Activated CD8-positive, alpha-beta memory T cell treated with anti-CD3 and anti-CD28 coated beads, Interleukin-2, amount 50 U/mL, for 48 hours (primary cell): ENCODE measurements at places on chromosomes 3 and 15.
A peak's percentile ranks its signal among the peaks of the same experiment; 100 is the strongest.

DNA sequence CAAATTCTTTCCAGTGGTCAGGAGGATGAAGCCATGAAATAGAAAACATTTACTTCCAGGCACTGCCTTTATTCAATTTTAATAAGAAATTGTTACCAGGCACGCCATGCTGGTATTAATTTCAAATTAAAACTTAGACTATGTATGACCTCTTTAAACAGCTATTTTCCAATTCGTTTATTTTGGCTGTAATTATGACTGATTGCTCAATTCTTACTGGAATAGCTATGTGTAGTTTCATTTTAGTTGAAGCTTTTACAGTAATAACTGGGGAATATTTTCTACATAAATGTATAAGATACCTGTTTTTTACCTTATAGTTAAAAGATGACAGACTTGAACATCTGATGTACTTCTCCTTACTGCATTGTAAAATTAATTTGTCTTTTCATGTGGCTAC is 480.0 kb upstream of the GOLIM4 start:
- no peak for DNase-seq

GRCh38 chr3:129106866-129107565 is 14.6 kb downstream of the RAB43 start:
- DNase-seq = no peak

DNA sequence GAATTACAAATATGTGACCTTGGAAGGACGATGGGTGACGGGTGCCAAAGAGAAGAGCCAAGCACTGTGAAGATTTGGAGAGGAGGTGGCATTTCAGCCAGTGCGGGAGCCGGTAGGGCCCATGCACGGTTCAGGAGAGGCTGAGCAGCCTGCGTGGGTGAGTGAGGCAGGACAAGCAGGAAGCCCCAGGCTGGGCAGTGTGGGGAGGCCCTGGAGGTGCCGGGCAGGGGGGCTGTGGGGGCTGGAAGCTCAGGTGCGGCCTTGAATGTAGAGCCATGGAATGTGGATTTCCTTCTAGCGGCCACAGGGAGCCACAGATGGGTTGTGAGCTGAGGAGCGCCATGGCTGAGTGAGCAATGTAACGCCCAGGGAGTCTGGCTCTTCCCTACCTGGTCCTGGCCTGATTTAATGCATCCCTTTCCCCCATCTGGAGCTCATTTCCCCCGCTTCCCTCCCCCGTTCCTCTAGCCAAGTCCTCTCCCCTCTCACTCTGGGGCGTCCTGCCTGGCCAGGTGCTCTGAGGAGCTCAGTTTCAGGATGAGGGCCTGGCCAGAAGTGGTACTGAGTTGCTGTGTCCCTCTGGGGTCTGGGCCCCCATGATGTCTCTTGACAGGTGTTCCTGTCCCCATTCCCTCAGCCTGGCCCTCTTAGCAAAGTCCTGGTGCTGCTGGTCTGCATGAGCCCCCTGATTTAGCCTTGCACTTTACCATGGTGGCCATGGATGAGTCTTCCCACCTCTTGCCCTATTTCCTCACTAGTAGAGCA is 41.8 kb upstream of the IQSEC1 start:
- DNase-seq = no peak

- no peak for DNase-seq
These were observed 65.0 kb downstream of the CLDN11 start for GRCh38 chr3:170483485-170484262.

DNA sequence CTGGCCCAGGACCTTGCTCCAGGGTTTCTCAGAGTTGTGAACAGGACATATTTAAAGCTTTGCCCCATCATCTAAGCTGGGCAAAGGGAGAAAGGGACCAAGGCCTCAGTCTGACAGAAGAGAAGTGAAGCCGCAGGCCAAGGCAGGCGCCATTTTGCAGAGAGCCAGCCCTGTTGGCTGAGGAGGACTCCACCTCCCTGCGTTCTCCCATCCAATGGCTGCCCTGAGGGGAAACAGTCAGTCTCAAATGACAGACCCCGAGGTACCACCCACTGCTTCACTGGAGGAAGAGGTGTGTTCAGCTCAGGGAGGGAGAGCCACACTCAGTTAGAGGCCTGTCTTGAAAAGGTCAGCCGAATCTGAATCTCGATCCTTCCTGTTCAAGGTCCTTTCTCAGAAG is 86.1 kb downstream of the ADAMTS17 start:
- peak; percentile 15 for DNase-seq

GRCh38 chr3:139204728-139205127 is 139.1 kb upstream of the MRPS22 start:
- DNase-seq = no peak

GRCh38 chr15:68298882-68299381 is 21.4 kb downstream of the FEM1B start:
- peak; percentile 47 for DNase-seq

- no peak for DNase-seq
These were observed 110.5 kb downstream of the SNRPN start for GRCh38 chr15:25065286-25065685.

GRCh38 chr3:170228093-170228766 is 6.0 kb downstream of the PRKCI start:
- DNase-seq = no peak

DNA sequence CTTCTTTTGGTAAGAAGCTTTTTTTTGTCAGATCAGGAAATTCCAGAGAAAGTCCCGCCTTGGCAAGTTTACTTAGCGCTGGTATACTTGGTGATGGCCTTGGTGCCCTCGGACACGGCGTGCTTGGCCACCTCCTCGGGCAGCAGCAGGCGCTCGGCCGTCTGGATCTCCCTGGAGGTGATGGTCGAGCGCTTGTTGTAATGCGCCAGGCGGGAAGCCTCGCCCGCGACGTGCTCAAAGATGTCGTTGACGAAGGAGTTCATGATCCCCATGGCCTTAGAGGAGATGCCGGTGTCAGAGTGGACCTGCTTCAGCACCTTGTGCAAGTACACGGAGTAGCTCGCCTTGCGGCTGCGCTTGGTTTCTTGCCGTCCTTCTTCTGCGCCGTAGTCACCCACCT is 46.6 kb downstream of the QTRT2 start:
- no peak for DNase-seq

GRCh38 chr15:89017370-89018066 is 70.7 kb upstream of the ABHD2 start:
- peak; percentile 95 for DNase-seq

- DNase-seq = no peak
These were observed 39.0 kb upstream of the RBMS3 start for GRCh38 chr3:29241855-29242254.

DNA sequence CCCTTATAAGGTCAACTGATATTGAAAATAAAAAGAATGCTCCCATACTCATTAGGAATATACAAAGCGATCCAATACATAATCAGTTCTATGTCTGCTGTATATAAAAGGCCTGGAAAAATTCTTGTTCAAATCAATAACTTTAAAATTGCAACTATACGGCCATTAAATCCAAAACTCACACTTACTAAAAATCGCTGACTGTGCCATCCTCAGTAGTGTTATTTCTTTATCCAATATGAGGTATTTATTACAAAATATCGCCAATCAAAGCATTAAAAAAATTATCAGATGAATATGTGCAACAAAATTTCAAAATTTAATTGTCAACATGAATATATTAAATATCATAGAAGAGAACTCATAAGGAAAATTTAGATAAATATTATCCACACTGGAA is 146.5 kb downstream of the PLD1 start:
- no peak for DNase-seq

GRCh38 chr3:72082776-72083462 is 298.0 kb upstream of the PROK2 start:
- DNase-seq = no peak

DNA sequence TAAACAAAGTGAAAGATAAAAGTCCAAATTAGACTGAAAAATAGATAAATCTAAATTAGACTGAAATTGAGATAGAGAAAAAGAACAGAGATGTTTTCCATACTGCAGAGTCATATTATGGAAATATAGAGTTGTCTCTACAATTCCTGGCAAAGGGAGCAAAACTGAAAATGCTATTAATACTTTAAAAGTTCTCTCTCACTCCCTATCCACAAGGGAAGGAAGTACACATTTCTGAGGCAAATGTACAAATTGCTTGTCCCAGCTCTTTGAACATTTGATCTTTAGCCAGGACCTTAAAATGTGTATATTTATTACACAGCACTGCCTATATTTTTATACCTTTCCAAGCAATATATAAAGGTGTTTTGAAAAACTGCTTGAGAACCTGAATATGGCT is 225.1 kb upstream of the SEMA6D start:
- DNase-seq = no peak

DNA sequence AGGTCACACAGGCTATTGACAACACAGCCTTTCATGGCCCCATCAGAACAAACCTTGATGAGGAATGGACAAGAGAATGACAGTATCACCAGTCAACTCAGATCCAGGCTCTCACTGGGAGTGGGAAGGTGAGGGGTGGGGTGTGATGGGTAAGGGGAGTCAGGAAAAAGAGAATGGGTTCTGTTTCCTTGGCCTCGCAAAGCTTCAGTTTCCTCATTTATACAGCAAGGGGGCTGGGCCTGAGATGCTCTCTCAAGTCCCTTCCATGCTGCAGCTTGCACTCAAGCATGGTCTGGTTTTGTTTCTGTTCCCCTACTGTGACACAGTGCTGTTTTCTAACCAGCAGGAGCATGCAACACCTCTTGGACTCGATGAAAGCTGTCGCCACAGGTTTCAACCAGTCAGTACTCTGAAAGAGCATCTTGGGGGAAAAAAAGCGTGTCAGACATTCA is 65.7 kb upstream of the IL12A start:
- no peak for DNase-seq

DNA sequence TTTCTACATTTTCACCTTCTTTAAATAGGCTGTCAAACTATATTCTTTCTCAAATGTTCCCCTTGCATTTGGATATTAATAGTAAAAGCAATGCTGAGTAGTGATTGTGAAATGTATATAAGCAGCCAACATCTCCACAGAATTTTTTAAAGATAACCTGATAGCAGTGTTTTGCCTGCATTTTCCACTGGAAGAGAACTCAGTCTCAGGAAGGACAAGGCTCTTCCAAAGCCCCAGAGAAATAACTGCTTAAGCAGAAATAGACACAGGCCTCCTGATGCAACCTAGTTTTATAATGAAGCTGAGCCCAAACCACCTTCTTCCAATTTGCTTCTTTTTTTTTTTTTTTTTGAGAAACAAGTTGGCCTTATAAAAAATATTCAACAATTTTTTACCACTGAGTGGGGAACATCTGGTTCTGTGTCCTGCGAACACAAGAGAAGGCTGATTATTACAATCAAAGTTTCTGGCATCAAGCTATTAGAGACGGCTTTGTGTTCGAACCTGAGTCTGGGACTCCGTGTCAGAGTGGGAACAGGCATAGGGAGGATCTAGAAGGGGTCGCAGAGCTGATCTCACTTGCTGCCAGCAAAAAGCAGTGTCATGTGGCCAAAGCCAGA is 332.5 kb upstream of the TBL1XR1 start:
- no peak for DNase-seq

GRCh38 chr15:98668566-98669308 is 20.4 kb downstream of the IGF1R start:
- DNase-seq = peak; percentile 65

GRCh38 chr15:71811036-71811736 is 832 bp downstream of the NR2E3 start:
- no peak for DNase-seq

DNA sequence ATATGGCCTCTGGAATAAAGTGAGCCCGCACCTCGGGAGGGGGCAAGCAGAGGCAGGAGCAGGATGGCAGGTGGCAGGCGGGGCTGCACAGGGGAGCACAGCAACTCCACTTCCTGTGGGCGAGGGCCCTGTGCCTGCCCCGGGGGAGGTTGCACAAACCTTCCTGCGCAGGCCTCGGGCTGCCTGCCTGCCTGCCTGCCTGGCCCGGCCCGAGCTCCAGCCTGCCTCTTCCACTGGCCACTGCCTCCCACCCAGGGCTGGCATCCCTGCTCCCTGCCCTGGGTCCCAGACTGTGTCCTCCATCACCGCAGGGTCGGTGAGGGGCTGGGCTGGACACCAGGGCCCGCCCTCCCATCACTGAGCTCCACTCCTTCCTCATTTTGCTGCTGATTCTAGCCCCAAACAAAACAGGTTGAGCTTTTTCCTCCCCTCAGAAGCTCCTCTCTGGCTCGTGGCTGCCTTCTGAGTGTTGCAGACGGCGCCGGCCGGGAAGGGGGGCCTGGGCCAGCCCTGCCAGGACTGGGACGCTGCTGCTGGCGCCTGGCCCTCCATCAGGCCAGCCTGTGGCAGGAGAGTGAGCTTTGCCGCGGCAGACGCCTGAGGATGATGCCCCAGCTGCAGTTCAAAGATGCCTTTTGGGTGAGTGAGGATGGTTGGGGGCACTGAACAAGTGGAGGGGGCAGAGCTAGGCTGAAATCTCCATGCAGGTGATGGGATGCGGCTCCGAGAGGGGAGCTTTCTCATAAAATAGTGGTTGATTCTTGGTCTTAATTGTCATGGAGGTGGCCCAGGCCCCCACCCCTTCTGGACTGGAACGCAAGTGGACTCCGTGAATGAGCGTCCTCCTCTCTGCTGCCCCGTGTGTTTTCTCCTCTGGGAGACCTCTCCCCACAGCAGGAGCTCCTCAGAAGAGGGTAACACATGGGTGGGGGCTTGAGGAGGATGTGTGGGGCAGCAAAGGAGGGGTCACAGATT is at the start of gene PSTPIP1:
Gene PSTPIP1 (plus strand): TSS at position 156 of the 975 bp plus-strand sequence. CDS start 448 bp downstream, at position 604.
- peak; percentile 82 for DNase-seq

DNA sequence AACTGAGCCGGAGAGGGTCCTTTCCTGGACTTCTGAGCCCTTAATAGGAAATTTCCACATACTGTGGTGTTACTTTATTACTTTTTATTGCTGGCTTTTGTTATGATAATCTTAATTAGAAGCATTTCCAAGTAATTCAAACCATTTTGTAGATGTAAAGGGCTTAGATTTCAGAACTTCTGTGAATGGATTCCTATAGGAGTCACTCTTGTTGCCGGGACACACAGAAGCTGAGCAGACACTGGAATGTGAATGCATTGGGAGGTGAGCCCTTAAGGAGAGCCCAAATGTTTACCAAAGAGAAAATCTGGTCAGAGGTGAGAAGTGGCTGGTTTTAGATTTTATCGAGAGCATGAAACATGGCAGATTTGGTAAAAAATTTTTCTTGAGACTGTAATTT is 87.4 kb downstream of the FNDC3B start:
- DNase-seq = no peak

DNA sequence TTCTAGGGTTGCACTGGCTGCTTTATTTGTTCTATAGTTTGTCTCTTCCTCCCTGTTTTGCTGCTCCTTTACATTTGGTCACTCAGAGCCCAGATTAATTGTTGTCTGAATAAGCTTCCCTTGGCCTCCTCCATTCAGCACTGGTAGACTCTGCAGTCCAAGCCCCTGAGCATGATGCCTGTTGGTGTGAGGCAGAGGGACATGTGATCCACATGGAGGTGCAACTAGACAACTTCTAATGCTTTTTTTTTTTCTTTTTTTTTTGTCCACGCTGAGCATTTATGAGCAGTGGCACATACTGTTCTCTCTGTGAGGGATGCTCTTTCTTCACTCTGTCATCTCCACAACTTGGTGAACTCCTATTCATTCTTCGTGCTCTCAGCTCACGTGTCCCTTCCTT is 167.3 kb upstream of the TBC1D5 start:
- DNase-seq = no peak

DNA sequence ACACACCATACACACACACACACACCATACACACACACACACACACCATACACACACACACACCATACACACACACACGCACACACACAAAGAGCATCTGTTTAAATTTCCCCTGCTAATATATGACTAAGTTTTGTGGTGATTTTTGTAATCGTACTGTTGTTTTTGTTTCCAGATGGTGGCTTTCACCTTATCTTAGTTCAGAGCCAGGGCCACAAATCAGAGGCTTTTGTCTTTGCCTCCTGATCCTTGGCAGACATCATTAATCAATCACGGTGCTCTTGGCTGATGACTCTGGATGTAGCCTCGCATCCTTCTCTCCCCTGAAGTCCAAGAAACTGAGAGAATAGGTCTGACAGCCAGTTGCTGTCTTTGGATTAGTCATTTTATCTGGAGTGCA is 52.1 kb downstream of the EDEM1 start:
- DNase-seq = no peak
